Fibroblast of skin of back (primary cell): ENCODE measurements at places on chromosomes 16 and 17.
A peak's percentile ranks its signal among the peaks of the same experiment; 100 is the strongest.

- DNase-seq: no peak
Measured at GRCh38 chr17:77266891-77267341, 126.1 kb downstream of the SEC14L1 start.

DNA sequence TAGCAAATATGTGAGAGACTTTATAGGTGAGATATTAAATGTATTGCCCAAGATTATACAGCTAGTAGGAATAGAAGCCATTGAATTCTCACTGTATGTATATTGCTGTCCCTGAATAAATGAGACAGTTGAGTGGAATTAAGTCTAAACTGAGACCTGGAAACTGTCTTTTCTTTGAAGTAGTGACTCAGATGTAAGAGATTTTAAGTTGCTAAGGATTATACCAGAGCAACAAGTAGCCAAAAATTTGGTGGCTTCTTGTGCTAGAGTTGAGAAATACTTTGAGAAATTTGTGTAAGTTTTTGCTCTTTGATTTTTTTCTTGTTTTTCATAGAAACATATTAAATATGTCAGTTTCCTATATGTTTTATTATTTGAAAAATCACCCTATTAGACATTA, 58.7 kb downstream of the TANC2 start:
- DNase-seq: no peak

DNA sequence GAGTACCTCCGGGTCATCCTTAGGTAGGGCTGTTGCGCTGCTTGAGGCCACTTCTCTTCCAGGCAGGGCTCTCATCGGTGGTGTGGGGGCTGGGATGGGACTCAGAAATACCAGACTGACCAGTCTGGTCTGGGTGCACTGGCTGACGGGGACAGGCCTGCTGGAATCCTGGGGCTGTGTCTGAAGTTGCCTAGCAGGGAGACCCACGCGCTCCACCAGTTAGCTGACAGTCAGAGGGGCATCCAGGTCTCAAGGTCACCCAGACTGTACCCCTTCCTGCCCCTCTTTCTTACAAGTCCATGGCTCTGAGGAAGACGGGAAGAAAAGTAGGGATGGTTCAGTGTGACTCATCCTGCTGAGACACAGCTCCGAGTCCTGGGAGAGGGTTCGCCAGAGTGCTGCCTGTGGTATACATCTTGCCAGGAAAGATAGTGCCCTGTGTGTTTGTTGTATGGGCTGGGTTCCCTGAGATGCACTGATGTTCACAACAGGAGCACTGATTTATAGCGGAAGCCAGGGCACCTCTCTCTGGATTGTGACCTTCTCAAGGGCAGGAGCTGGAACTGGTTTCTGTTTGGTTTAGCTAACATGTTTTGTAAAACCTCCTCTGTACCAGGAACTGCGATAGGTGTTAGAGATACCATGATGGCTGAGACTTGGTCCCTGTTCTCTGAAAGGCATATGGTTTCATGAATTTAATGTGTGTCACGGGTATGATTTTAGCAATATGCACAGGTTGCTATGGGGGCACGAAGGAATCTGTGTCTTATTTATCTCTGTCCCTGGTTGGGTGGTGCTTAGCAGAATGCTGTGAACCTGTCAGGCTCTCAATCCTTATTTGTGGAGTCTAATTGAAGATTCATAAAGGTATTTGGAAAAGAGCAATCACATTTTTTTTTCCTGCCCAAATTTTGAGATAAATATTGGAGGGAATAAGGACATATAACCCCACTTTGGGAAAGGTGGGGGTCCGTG, 97.5 kb downstream of the OR1D5 start:
- peak; percentile 75 for DNase-seq

- DNase-seq: no peak
Measured at GRCh38 chr16:81581107-81581506, 136.5 kb downstream of the CMIP start.

GRCh38 chr17:34996422-34997285, 16.3 kb downstream of the LIG3 start:
- DNase-seq: no peak

- peak; percentile 55 for DNase-seq
Measured at GRCh38 chr16:88468275-88469129, 15.4 kb downstream of the ZFPM1 start.

DNA sequence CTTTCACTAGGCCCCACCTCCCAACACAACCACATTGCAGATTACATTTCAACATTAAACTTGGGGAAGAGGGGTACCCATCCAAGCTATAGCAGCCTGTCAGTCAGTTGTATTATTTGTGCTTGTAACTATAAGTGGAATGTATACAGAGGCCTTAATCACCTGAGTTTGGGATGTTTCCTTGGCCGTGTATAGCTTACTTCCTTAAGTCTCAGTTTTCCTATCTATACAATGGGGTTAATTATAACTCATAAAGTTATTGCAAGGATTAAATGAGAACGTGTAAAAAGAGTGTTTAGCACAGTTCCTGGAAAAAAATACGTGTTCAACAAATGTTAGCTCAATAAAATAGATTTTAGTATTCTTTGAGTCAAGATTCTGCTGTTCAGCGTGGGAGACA, 165.5 kb upstream of the FAM20A start:
- DNase-seq: no peak

GRCh38 chr17:59893676-59894100, 767 bp downstream of the RPS6KB1 start:
- peak; percentile 26 for DNase-seq

DNA sequence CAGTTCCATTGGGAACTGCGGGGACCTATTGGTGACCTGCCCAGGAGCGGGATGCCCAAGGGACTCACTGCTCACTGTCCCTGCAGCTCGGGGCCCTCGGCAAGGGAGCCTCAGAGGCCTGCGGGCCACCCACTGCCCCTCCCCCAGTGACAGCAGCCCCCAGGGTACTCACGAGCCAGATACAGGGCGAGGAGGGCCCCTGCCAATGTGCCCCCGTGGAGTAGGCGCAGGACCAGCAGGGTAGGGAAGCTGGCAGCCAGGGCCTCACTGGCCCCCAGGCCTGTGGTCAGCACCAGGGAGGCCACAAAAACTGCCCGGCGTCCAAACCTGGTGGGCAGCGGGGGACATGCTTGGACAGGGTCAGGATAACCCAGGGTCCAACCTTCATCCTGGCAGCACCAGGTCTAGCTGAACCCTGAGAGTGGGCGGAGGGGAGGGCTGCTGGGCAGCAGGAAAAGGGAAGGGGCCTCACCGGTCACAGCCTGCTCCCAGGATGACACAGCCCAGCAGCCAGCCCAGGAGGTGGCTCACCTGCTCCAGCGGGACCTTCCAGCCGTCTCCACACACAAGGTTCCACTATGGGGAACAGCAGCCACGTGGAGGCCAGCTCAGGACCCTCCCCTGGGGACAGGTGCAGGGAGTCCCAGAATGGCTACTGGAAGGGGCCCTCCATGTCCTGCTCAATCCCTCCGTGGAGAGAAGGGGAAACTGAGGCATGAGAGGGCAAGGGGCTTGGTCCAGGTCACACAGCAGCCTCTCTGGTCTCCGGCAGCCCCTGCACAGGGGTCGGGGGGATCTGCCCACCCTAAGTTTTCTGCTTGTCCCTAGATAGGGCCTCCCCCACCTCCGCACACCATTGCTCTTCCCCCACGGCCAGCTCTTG, 855 bp downstream of the SLC22A31 start:
- DNase-seq: no peak

- no peak for DNase-seq
Measured at GRCh38 chr17:30273373-30273772, 18.4 kb downstream of the BLMH start.

GRCh38 chr16:68664297-68664696, 19.2 kb downstream of the CDH3 start:
- peak; percentile 17 for DNase-seq
